Glutamatergic neuron (in vitro differentiated cells): ENCODE measurements at places on chromosomes 5 and 9. TPM values are rescaled to one million over a fixed set of nuclear protein-coding genes. Genes with fewer than 3 reads are reported as not detected.
A peak's percentile ranks its signal among the peaks of the same experiment; 100 is the strongest.

DNA sequence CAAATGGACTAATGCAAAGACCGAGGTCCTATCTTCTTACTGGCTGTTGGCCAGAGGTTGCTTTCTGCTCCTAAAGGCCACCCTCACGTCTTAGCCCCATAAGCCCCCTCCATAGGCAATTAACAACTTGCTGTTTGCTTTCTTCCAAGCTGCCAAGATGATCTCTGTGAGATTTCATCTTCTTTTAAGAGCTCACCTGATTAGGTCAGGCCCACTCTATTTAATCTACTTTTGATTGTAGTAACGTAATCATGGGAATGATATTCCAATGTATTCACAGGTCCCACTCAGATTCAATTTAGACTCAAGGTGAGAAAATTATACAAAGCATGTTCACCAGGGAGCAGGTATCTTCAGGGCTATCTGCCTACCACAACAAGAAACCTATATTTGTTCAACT is 84.4 kb upstream of the RAD23B start:
- H3K4me3 ChIP-seq = no peak overlapping the region
- no peak overlapping the region for H3K27ac ChIP-seq
- DNase-seq = no peak
- peaks cover 15% of the 10 kb centered on the region for H3K36me3 ChIP-seq
- no peaks in the 10 kb centered on the region for H3K4me1 ChIP-seq

DNA sequence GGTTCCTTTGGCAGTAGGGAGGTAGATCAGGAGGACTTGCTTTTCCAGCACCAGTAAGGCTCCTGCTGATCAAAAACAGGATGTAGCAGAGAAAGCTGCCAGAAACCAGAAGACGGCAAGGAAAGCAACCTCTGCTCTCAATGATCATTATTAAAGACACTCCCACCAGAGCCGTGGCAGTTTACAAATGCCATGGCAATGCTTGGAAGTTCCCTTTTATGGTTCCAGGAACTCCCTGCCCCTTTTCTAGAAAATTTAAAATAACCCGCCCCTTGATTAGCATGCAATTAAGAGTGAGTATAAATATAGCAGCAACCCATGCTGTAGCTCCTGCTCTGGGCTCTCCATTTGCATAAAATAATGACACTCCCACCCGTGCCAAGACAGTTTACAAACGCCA is 16.1 kb downstream of the EQTN start:
- no peaks in the 10 kb centered on the region for H3K36me3 ChIP-seq
- H3K4me3 ChIP-seq = no peak overlapping the region
- no peak overlapping the region for H3K27ac ChIP-seq
- H3K4me1 ChIP-seq = peaks cover 1% of the 10 kb centered on the region
- H3K27me3 ChIP-seq = no peaks in the 10 kb centered on the region
- no peak for DNase-seq

DNA sequence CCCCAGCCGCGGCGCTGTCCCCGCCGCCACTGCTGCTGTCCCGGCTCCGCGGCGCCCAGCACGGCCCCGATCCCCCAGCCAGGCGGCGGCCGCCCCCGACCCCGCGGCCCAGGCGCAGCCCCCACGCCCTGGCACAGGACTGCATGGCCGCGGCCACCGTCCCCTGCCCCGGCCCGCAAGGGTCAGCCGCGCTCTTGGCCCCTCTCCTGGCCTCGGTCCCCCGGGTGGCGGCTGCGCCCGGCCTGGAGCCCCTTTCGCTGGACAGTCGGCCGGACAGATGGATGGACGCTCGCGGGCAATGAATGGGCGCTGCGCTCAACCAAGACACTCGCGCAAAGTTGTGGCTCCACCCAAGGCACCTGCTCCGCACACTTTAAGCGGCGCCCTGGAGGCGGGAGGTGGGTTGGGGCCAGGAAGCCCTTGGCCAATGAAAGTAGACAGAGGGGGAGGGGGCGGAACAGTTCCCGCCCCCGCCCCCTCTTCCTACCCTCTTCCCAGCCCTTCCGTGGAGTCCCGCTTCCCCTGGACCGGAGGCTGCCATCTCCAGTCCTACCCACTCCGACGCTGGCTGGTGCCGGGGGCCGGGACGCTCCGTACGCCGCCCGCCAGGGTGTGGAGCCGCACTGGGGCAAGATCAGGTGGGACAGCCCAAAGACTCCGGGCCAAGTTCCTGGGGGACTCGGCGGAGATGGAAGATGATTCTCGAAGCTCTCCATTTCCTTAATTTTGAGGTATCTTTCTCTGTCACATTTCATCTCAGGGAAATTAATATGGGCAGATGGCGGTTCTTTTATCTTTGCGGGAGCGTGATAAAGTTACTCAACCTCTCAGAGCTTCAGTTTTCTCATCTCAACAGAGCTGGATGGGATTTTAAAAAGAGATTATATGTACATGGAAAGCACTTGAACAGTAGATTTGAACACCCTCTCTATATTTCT is at the start of gene GLDC:
TSS of gene GLDC (minus strand) at position 375 of the 938 bp plus-strand sequence. CDS start at position 145, 230 bp downstream.
- H3K4me1 ChIP-seq = peaks cover 4% of the 10 kb centered on the region
- H3K27me3 ChIP-seq = peaks cover 10% of the 10 kb centered on the region
- H3K36me3 ChIP-seq = no peaks in the 10 kb centered on the region
- H3K27ac ChIP-seq = peak within 1 kb of the TSS; percentile 75
- peak; percentile 77 for DNase-seq

GRIA1 gene
- not detected for total RNA-seq

NOXA1 gene
- 2.6 TPM for total RNA-seq

XRCC4 gene
- total RNA-seq = 5.9 TPM
